ENCODE measurements at places on chromosomes 12 and 14.

DNA sequence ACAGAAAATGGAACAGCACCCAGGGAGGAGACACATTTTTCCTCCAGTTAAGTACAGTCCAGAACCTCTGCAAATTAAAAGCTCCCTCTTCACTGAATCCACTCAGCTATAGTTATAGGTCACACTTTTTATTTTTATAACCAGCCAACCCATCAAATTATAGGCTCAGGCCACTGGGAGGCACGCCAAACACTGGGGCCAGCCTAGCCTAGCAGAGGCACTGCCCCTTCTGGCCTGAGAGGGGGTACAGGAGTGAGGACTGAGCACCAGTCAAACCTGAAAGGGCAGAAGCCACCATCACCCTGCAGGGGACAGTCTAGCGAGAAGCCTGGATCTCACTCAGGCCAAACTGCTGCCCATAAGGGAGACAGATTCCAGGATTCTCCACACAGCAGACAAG, 19.3 kb downstream of the FMNL3 start:
- no peak for DNase-seq

DNA sequence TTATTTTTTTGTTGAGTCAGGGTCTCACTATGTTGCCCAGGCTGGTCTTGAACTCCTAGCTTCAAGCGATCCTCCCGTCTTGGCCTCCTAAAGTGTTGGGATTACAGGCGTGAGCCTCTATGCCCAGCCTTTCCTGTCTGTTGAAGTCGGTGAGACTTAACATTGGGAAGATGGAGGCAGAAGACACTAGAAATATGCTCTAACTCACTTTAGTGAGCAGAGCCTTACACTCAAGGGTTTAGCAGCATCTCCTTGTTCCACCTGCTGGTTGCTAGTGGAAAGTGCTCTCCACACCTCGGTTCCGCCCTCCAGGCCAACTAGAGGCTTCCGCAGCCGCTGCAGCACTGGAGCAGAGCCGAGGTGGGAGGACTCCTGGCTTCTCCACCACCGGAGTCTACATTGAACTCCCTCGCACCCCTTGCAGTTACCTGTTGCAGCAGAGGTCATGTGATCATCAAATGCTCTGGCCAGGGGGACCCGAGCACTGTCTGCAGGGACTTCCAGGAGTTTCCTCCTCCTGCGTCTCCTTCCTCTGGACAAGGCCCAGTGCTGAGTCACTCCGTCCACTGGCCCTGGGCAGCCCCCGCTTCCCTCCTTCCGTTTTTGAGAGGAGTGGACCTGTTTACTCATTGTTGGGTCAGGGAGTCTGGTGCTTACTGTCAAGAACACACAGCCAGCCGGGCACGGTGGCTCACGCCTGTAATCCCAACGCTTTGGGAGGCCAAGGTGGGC, 9.4 kb upstream of the HVCN1 start:
- peak; percentile 81 for DNase-seq

- no peak for DNase-seq
Measured at GRCh38 chr14:71780822-71781221, 151.4 kb upstream of the RGS6 start.

DNA sequence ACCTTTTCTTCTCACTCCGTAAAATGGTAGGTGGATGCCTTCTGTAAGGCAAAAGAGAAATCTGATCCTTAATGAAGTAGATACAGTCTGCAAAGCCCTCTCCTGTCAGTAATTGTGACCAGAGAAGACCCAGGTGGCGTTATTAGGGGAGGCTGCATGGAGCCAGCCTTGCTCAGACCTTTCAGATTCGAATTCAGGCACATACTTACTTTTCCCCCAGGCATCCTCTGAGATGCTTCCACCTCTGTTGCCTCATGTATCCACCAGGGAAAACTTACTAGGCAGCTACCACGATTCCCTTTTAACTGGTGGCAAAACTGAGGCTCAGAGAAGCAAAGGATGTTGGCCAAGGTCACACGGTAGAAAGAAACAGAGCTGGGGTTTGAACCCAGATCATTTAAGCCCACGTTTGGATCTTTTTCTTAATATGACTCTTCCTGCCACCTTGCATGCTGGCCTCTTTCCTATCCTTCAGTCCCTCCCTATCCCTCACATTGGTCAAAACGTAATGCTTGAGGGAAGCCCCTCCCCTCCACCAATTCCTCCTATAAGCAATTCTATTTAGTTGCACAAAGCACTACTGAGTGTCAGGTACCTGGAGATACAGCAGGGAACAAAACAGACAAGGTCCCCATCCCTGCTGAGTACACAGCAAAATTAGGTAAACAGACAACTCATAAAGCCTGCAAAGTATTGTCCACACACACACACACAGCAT, 179.4 kb downstream of the KSR2 start:
- no peak for DNase-seq

GRCh38 chr12:81953541-81953940, 194.4 kb upstream of the PPFIA2 start:
- no peak for DNase-seq

DNA sequence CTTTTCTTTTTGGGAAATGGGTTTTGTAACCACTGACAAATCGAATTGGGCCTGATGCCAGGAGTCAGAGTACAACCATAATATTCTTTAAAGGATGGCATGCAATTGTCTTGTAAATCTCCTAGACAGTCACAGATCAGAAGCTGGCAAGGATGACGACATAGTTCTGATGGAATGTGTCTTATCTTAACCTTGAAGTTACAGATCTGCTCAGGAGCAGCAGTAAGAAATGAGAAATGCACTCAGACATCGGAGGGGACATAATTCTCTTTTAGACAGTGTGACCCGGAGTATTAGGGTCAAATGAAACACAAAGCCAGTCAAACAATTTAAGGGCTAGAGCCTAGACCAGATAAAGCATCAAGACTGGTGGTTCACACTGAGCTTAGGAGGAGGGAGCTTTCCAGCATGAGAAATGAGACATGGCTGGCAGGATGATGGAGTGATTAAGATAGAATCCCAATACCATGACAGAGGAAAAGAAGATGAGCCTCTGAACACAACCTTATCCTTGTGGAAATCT, 17.5 kb downstream of the CBX5 start:
- DNase-seq: no peak

DNA sequence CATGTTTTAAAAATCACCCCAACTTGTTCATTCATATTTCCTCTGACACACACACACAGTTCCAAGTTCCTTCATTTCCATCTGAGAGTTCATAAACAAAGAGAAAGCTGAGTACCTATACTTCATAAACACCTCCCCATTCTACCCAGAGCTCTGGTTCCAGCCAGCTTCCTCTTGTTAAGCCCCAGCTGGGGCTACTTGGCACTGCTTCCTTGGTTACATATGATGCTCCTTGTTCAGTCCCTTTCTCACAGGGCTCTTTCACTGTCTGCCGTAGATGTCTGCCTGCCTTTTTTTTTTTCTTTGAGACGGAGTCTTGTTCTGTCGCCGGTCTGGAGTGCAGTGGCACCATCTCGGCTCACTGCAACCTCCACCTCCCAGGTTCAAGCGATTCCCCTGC, 77.5 kb downstream of the COX16 start:
- DNase-seq: no peak

DNA sequence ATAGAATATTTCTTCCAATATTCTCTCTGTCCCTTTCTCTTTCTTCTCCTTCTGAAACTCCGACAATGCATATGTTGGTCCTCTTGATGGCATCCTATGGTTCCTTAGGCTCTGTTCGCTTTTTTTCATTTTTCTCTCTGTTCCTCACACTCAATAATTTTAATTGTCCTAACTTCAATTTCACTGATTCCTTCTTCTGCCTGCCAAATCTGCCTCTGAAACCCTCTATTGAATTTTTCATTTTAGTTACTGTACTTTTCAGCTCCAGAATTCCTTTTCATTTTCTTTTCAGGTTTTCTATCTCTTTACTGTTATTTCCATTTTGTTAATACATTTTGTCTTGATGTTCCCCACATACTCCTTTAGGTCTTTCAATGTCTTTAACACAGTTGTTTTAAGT, 67.0 kb upstream of the TTC7B start:
- no peak for DNase-seq

DNA sequence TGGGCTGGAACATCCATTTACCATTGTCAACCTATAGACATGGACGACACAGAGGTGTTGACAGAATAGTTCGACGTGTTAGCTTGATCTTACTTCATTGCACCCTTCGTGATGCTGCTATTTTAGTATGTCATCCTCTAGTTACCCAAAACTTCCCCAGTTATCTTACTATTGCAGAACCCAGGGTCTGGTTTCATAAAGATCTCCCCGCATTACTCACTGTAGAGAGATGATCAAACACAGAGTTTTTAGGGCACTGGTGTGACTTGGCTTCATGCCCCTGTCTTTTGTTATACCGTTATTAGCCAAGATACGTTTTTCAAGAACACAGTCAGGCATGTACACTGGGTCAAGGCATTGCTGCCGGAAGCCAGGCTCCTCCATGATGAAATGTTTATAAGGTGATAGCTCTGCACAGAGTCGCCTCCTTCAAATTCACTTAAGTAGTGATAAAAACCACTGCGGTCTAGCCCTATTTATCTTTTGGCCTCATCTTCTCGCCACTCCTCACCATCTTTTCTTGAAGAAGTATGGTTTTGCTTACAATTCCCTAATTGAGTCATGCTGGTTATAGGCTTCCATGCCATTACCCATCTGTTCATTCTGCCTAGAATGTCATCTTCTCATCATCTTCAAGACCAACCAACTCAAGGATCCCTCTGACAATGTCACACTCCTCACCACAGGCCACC, 1127.9 kb downstream of the VRK1 start:
- DNase-seq: no peak

GRCh38 chr12:99281277-99281676, 366.3 kb upstream of the GARIN6 start:
- DNase-seq: no peak

- DNase-seq: no peak
Measured at GRCh38 chr14:50008562-50008961, 107.8 kb downstream of the VCPKMT start.

Measured in transverse colon (tissue), 4 donors.